ENCODE measurements at places on chromosomes 3 and 15.

- no peak for DNase-seq
These were observed 37.5 kb downstream of the TPM1 start for GRCh38 chr15:63079947-63080626.

DNA sequence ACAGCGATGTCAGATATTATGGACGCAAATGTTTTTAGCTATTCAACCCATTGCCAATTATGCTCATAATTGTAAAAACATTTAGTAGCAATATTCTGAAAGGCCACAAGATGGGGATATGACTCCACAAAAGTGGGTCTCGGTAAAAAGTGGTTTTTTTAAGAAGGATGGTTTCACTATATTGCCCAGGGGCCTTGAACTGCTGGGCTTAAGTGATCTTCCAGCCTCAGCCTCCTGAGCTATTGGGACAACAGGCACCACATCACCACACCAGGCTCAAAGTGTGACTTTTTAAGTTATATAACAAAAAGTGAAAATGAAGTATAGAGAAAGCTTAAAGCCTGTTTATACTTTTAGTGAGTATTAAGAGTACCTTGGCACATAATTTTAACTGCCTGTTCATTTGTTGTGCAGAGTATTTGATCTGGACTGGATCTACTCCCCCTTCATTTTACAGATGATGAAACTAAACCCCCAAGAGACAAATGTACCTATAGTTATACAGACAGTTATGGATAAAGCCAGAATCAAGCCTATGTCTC lies 9.4 kb downstream of the NAA50 start:
- DNase-seq, result no peak

- DNase-seq, result no peak
These were observed 75.4 kb upstream of the PLXNA1 start for GRCh38 chr3:126907557-126907956.

GRCh38 chr3:123723522-123724168 lies 138.8 kb upstream of the HACD2 start:
- peak; percentile 56 for DNase-seq

DNA sequence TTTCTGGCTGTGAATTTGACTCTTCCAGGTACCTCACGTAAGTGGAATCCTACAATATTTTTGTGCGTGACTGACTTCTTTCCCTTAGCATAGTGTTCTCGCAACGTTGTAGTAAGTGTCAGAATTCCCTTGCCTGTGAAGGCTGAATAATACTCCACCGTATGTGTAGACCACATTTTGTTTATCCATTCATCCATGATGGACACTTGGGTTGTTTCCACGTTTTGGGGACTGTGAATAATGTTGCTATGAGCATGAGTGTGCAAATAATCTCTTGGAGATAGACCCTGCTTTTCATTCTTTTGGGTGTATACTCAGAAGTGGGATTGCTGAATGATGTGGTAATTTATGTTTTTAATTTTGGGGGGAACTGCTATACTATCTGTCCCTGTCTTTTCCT lies 82.2 kb downstream of the APBA2 start:
- DNase-seq, result no peak

DNA sequence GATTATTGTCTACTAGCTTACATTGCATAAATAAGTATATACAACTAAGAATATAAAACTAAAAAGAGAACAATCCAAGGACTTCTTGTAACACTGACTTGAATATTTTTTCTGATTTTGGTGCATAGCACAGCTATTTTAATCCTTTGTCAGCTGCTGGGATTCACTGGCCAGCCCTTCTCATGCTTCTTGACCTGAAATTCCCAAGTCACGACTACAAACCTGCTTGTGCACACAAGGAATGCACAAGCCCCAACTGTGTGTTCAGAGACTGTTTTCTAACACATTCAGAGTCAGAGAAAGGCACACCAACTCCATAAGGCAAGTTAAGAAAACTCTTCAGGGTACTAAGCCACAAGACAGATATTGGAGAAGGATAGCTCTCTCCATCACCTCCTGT lies 80.9 kb downstream of the TNIK start:
- no peak for DNase-seq

GRCh38 chr15:92693691-92694331 lies 38.2 kb upstream of the FAM174B start:
- no peak for DNase-seq

DNA sequence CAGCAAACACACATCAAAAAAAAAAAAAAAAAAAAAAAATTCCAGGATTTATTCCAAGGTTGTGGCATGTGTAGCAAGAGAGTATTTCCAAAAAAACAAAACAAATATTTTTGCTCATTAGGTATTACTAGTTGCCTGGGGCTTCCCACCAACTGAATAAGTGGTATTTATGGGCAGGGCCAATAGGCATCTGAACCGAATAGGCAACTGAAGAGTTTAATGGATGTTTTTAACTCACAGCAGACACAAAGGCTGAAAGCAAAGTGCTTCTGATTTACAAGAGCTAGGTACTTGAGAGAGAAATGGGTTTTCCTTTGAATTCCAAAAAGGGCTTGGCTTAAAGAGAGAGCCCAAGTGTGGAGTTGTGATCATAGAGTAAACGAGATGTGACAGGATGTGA lies 21.4 kb downstream of the EIF4E3 start:
- DNase-seq, result no peak

DNA sequence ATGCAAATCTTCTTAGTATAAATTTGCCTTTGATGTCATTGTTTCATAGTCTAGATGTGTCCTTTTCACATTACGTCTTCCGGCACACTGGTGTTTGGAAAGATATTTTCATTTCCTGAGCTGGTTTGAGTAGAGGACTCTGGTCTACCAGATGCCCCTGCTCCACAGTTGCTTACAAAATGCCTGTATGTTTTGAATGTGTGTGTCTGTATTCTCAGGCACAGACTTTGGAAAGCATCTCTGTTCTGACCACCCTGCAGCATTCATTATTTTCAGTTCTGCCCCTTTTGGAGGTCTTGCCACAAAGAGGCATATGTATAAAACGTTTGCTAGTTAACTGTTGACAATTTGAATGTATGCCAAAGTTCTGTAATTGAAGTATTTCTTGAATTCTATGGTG lies 236.0 kb upstream of the GOLIM4 start:
- no peak for DNase-seq

- no peak for DNase-seq
These were observed 182.5 kb downstream of the OPA1 start for GRCh38 chr3:193775421-193776077.

DNA sequence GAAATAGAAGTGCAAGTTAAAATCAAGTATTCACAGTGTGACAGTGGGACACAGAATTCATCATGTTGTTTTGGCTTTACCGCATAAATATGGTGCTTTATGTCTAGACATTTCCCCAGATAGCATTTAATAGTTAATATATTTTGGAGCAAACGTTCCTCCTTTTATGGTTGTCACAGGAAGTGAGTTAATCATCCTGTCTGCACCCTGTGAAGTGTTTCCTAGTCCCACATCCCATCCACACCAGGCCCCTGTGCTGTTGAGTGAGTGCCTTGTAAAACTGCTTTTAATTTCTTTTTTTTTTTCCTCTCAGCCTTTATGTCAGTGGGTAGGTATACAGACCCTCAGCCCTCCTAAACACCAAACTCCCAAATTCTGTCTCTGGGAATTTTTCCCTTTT lies 393.7 kb downstream of the FEZF2 start:
- DNase-seq, result no peak

GRCh38 chr3:125186800-125187598 lies 25.5 kb downstream of the SLC12A8 start:
- DNase-seq, result no peak

DNA sequence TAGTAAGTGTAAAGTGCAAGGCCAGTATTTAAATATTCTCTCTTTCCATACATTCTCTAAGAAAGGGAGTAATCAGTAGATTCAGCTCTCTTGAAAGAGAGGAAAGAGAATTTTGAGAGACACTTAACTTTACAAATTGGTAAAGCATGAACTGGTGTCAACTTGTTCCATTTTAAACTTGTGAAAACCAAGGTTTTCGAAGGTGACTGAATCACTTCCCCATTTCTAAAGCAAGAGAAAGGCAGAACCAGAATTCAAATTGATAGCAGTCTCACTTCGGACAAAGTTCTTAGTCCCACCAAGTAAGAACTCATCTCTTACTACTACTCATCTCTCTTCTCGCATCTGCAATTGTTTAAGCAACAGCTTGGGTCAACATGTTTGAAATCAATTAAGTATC lies 22.4 kb downstream of the TJP1 start:
- DNase-seq, result no peak

DNA sequence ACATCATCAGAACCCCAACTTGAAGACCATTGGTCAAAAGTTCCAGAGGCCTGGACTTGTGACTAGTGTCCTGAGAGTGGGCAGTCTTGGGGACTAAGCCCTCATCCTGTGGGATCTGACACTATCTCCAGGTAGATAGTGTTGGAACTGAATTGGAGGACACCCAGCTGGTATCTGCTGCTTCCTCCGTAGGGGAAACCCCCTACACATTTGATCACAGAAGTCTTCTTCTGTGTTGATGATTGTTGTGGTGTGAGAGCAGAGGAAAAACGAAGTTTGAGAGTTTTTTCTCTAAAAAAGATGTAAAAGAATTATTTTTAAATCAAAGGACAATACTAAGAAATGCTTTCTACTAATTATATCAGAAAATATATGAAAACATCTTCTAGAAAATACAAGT lies 6.9 kb downstream of the NSMCE3 start:
- no peak for DNase-seq

DNA sequence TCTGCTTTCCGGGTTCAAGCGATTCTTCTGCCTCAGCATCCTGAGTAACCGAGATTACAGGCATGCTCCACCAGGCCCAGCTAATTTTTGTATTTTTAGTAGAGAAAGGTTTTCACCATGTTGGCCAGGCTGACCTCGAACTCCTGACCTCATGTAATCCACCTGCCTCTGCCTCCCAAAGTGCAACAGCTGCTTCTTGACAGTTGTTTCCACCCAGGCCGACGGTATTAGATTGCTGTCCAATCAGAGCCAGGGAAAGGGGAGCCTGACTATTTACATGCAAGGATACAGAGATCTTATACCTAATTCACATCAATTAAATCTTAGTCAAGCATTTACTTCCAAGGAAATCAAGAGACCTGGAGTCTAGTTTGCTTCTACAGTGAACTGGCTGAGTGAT lies 4.0 kb upstream of the CAPN3 start:
- DNase-seq, result no peak

Data from bone marrow (tissue), 2 donors.